ENCODE measurements at places on chromosomes 5 and 9.

- no peaks in the 10 kb centered on the region for H3K4me1 ChIP-seq
- H3K4me3 ChIP-seq = no peak overlapping the region
- no peaks in the 10 kb centered on the region for H3K27me3 ChIP-seq
- H3K36me3 ChIP-seq = no peaks in the 10 kb centered on the region
Measured at GRCh38 chr9:111301195-111301594, 28.8 kb downstream of the OR2K2 start.

DNA sequence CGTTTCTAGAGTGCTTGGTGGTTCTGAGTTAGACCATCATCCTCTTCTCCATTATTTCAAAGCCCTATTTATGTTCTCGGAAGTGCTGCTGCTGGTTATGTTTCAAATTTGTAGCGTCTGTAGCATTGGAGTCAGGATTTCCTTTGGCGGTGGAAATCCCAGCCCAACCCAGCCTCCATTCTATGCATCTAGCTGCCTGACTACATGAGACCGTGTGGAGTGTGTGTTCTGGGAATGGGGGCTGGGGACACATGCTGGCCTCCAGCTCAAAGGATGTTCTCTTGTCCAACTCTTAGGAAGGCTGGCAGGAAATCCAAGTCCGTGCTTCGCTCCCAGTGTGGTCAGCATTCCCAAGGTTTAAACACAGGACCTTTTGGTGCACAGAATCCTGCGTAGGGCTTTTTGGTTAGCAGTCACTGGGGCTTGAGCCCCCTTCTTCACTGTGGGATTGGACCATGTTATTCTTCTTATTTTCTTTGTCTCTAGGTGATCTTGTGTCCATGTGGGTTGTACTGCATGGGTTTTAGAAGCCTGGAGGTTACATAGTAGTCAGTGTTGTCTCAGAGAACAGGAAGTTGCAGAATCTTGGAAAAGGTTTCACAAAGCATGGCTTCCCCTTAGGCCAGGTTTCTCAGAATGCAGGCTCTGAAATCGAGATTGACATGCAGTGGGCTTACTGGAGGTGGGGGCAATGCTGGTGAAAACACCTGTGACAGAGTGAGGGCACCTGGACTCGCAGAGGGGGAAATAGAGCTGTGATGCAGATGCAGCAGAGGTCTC, 132.2 kb downstream of the ARHGAP26 start:
- H3K27me3 ChIP-seq = no peaks in the 10 kb centered on the region
- DNase-seq = no peak
- H3K27ac ChIP-seq = no peak overlapping the region

DNA sequence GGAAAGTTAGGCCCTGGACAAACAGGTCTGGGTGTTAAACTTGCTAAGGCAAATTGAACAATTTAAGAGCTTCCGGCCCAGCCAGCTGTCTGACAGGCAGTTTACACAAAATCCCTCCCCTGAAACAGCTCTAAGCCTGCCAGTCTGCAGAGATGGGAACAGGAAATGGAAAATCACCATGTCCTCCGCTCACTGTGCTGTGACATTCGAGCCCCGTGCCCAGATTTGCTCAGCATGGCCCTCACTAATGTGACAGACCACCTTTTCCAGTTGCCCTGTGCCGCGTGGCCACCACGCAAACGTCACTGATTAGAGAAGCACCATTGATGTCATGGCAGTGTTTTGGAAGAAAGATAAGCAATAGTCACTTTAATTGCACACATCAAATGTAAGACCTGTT, 41.0 kb downstream of the CCNJL start:
- no peak for DNase-seq
- no peaks in the 10 kb centered on the region for H3K36me3 ChIP-seq
- no peak overlapping the region for H3K27ac ChIP-seq
- H3K27me3 ChIP-seq = no peaks in the 10 kb centered on the region
- H3K4me1 ChIP-seq = peaks cover 11% of the 10 kb centered on the region

DNA sequence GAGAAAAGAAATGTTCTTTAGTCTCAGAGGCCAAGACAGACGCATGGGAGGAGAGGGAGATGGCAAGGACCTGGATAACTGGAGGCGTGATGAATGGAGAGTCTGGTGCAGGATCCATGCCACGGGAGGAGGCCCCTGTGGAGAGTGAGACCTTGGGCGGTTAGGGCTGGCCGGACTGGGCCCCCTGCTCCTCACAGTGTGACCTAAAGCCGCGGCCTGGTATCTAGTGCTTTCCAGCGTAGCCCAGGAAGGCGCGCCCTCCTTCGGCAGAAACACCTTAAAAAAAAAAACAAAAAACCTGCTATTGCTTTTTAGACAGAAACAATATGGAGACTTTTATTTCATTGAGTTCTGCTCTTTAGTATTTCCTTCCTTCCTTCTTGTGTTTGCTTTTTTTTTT, 33.1 kb downstream of the SCGB3A1 start:
- no peaks in the 10 kb centered on the region for H3K27me3 ChIP-seq
- no peak overlapping the region for H3K27ac ChIP-seq
- no peaks in the 10 kb centered on the region for H3K4me1 ChIP-seq
- H3K36me3 ChIP-seq = peaks cover 11% of the 10 kb centered on the region
- DNase-seq = no peak

- no peak for DNase-seq
- no peak overlapping the region for H3K4me3 ChIP-seq
- H3K36me3 ChIP-seq = no peaks in the 10 kb centered on the region
- H3K4me1 ChIP-seq = no peaks in the 10 kb centered on the region
Measured at GRCh38 chr5:103546858-103547257, 15.7 kb downstream of the NUDT12 start.

DNA sequence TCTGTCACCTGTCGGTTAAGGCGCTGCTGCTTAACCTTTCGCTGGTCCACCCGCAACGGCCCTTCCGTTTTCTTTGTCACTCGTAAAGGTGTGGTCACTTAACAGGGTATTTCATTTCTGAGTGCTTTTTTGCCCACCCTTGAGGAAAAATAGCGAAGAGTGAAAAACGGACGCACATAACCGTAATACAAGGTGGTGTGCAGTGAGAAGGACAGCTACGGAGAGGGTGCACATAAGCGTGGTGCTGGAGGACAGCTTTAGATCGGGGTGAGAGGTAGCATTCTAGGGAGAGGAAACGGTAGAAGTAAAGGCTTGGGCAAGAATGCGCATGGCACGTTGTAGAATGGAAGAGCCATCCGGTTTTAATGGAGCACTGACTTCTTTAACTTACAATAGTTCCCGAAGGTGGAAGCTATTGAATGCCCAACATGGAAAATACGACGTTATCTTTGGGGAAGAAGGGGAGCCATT, 761 bp downstream of the CCT5 start:
- no peaks in the 10 kb centered on the region for H3K27me3 ChIP-seq
- DNase-seq = no peak
- H3K36me3 ChIP-seq = peaks cover 9% of the 10 kb centered on the region
- H3K27ac ChIP-seq = no peak overlapping the region
- H3K4me3 ChIP-seq = peak overlapping the region; percentile 79
